ENCODE measurements at places on chromosomes 5 and 9.

GRCh38 chr5:854217-854616, 3.4 kb upstream of the ZDHHC11 start:
- DNase-seq: no peak

DNA sequence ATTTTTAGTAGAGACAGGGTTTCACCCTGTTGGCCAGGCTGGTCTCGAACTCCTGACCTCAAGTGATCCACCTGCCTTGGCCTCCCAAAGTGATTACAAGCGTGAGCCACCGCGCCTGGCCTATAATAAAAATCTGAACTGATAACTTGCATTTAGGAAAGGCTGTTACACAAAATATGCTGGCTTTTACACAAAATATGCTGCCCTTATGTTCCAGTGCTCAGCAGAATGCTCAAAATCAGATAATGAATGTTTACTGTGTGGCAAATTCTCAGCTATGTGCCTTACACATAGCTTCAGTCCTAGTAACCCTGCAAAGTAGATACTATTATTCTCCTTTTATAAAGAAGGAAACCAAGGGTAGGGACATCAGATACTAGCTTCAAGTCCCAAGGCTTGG, 141.3 kb upstream of the MSX2 start:
- DNase-seq: no peak

DNA sequence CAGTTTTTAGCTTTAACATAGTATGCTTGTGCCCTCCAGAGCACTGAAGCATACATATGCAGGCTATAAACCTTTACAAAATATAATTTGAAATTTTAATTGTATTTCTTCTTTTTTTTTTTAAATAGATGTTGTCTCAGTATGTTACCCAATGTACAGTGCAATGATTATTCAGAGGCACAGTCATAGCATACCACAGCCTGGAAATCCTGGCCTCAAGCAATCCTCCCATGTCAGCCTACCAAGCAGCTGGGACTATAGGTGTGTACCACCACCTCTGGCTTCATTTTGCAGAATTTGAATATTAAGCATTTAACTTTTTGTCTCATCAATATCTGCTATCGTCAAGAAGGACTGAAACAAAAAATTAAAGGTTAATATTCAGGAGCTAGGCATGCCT, 16.9 kb upstream of the ZNF782 start:
- no peak for DNase-seq

GRCh38 chr5:116451905-116452450, 122.6 kb downstream of the SEMA6A start:
- no peak for DNase-seq

DNA sequence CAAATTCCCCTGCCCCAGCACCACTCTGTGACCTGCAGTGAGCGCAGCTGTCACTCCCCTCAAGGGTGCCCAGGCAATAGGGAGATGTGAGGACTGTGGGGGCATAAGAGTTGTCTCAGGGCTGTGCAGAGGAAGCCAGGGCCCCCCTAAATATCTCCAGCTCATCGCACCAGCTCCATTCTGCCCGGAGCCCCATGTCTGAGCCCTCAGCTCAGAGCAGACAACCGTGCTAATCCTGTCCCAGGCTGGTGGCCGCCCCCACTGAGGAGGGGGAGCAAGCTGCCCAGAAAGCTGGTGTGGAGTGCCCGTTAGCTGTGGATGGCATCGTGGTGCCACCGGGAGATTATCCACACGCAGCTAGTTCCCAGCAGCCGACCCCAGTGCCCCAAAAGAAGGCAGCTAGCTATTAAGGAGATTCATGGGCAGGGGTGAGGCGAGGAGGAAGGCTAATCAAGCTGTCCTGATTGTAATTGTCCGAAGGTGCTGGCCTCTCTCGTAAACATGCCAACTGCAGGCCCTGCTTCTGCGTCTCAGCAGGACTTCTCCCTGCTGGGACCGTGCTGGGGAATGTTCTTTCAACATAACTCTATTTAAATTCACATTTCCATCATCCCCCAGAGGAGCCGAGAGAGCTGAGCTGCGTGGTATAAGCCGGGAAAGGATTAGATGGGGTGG, 17.0 kb upstream of the FIBCD1 start:
- DNase-seq: no peak

DNA sequence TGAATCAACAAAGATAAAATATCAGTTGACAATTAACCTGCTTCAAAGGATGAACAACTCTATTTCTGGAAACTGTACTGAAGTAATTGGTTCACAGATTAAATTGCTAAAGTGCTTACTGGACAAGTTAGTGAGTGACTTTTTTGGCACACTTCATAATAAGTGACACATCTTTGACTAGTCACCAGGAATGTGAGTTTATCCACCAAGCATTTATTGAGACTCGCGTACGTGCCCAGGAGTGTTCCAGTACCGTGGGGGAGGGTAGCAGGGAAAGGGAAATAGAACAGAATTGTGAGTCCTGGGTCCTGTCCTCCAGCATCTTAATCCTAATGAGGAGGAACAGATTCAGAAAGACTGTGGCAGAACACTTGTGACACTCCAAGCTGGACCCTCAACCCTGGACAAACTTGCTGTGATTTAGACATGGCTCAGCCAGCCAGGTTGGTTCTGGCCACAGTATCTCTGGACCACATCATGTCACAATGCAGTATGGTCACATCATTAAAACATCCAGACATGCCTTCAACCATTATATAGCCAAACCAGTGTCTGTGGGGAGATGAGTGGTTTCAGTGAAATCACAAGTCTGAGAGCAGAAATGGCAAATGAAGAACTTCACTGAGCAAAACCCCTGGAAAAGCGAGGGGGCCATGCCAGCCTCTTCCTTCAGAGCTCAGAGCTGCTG, 623.1 kb downstream of the BNC2 start:
- DNase-seq: no peak

DNA sequence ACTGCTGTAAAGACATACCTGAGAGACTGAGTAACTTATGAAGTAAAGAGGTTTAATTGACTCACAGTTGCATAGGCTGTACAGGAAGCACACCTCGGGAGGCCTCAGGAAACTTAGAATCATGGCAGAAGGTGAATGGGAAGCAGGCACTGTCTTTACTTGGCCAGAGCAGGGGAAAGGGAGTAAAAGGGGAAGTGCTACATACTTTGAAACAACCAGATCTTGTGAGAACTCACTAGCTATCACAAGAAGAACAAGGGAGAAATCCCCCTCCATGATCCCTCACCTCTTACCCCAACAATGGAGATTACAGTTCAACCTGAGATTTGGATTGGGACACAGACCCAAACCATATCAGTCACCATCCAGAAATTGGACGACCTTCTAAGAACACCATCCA, 1285.8 kb upstream of the CDH9 start:
- no peak for DNase-seq

- DNase-seq: no peak
Measured at GRCh38 chr5:142748568-142749249, 21.5 kb upstream of the ARHGAP26 start.

DNA sequence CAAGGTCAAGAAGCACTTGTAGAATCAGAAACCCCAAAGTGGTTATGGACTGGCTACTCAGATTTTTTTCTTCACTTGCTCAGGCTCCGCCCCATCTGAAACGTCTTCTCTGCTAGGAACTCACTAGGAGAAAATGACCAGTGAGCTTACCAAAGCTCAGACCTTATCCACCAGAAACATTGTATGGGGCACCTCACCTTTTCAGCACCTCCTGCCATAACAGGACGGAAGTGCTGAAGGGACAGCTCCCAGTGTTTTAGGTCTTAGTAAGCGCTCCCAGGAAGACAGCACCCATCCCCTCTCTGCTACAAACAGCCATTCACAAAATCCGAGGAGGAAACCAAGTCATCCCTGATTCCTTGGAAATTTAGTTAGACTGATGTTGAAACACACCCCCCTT, 1.2 kb upstream of the GABRA1 start:
- no peak for DNase-seq

DNA sequence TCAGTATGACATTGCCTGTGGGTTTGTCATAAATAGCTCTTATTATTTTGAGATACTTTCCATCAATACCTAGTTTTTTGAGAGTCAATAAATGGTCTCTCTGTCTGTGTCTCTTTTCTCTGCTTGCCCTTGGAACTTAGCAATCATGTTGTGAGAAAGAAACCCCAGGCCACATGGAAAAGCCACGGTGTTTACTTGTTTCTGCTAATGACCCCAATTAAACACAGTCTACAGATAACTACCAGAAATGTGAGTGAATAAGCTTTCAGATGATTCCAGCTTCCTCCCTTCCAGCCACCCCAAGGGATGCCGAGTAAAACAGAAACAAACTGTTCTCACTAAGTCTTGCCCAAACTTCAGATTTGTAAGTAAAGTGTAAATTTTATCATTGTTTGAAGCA, 584.9 kb downstream of the MAT2B start:
- DNase-seq: no peak

DNA sequence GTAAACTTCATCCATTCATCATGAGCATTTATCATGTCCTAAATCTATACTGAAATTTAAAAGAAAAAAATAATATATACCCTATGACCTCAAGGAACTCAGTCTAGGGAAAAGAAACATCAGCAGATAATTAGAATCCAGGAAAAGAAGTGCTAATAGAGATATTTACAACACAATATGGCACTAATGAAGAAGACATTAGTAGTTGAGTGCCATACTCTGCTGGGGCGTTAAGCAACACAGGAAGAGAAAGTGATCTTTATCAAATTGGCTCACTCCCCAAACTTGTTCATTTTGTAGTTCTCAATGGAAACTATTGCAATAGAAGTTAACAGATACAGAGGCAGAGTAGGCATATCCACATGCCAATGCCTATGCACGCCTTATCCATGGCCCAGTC, 27.5 kb downstream of the GABRA6 start:
- no peak for DNase-seq

DNA sequence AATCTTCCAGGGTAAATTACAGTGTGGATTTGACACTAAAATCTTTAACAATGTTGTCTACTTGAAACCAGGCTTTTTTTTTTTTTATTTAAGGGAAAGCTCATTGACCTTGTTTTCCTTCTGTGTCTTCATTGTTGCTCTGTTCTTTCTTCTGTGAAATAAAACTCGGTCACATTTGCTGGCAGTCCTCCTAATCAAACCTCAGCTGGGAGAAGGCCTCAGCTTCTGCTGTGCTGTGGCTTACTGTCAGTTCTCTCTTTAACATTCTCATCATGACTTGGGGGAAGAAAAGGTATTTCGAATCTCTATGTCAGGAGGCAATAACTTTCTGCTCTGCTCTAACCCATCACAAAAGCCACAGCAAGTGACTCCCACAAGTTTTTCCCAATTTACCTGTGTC, 268.9 kb downstream of the ZNF608 start:
- DNase-seq: no peak

Data from anterior cingulate cortex (tissue), 58 donors.